ENCODE measurements at places on chromosomes 5 and 9.
A peak's percentile ranks its signal among the peaks of the same experiment; 100 is the strongest.

DNA sequence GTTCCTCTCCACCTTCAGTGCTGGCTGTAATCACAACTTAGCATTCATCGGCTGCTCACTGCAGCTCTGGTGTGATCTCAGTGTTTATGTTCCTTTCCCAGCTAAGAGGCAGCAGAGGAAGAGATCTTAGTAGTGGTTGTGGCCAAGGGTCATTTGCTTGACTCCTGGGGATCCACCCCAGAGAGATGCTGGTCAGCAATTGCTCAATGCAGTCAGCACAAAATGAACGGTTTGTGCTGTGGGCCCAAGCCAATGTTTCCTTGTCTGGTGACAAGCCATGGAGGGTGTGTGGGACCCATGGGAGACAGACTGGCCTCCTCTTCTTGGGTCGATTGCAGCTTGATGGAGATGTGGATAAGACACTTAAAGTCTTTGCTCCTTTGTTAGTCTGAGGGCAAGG is 16.1 kb upstream of the FRMD3 start:
- DNase-seq = no peak

DNA sequence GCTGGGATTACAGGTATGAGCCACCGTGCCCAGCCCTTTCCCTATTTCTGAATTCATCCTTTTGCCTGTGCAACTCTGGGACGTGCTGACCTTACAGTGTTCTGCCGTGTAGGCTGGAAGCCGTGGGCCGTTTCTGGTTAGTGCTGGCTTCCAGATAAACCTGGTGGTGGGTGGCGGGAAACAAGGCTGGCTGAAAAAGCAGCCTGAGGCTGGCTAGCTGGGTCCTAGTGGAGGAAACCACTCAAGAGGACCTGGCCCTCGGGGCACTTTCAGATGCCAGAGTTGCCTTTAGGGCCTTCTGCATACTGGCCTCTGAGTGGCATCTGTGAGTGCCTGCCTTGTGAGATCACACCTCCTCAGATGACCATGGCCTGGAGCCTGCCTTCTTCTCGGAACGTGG is 26.9 kb downstream of the GALNT12 start:
- no peak for DNase-seq

DNA sequence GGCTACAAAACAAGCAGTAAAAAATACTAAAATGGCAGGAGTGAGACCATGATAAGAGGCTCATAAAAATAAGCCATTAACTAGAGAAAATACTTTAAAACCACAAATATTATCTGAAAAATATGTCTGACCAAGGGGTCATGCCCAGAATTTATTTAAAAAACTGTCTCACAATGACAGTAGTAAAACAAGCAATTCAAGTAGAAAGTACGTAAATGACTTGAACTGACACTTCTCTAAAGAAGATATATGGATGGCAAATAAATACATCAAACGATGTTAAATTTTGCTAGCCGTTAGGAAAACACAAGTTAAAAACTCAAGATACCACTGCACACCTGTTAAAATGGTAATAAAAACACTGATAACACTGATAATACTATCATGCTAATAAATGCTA is 353.9 kb upstream of the GRAMD2B start:
- DNase-seq = no peak

GRCh38 chr5:57447658-57448057 is 35.0 kb downstream of the ACTBL2 start:
- no peak for DNase-seq

DNA sequence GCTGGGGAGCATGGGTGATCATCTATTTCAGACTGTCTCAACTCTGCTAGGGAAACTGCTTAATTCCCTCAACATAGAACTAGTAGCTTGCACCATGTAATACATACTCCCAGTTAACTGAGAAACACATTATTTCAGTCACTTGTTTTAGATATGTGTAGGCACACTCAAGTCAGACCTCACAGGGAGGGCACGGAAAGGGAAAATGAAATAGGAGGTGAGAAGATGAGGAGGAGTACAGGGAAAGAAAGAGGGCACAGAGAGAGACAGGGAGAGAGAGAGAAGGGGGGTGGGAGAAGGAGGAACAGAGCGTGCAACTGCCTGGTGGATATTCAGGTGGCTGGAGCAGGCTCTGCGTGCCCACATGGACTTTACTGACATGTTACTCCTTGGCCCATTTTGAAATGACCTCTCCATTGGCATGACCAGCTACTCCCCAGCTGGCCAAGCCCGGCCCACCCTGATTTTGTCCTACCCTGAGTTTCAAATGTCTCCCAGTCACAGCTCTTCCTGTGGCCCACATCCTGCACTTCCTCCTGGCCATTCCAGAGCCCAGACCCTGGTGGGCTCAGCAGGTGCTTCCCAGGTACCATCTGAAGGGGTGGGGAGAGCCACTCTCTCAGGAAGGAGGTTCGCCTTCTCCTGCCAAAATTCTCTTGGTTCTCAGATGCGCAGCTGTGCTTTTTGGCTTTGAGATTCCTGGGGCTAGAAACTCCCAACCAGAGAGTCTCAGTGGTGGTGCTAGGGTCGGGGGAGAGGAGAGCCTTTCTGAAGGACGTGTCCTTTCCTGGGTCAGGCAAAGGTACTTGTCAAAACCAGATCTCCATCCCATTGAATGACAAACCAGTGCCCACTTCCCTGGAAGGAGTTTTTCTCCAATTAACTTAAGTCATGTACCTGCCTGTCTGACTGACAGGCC is 229.4 kb downstream of the FSTL4 start:
- DNase-seq = no peak

DNA sequence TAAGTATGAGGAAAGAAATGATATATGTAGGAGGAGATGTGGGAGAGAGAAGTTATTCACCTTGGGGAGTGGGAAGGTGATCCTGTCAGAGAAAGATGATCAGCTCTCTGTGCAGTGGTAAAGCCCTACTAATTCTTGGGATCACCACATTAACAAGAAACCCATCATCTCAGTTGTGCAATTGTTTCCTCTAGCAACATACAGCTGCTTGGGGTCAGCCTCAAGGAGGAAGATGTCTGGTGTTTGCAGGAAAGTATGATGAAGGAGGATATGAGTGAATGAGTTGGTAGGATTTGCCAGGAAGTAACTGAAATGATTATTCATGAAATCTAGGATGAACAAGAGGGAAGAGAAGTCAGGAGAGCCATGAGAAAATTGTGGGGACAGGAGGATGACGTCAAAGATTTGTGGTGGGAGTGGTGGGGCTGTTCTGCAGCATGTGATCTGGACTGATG is 50.1 kb downstream of the TNFSF8 start:
- DNase-seq = peak; percentile 16

- no peak for DNase-seq
Measured at GRCh38 chr5:37631939-37632338, 207.9 kb downstream of the GDNF start.

DNA sequence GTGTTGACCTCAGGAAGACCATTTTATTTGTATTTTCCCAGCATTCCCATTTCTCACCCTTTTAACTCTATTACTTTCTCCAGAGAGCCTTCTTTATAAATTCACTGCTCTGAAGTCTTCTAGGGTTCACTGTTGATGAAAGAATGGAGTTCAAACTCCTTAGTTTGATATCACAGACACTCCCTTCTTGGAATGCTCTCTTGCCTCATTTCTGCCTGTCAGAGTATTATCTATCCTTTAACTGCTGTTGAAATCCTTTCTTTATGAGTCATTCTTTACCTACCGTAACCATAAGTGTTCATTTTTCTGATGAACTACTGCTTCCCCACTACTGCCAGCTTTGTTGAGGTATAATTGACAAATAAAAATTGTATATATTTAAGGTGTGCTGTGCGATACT is 4.3 kb downstream of the RIC1 start:
- DNase-seq = peak; percentile 84

GRCh38 chr5:9151684-9152427 is 394.0 kb downstream of the SEMA5A start:
- DNase-seq = no peak

DNA sequence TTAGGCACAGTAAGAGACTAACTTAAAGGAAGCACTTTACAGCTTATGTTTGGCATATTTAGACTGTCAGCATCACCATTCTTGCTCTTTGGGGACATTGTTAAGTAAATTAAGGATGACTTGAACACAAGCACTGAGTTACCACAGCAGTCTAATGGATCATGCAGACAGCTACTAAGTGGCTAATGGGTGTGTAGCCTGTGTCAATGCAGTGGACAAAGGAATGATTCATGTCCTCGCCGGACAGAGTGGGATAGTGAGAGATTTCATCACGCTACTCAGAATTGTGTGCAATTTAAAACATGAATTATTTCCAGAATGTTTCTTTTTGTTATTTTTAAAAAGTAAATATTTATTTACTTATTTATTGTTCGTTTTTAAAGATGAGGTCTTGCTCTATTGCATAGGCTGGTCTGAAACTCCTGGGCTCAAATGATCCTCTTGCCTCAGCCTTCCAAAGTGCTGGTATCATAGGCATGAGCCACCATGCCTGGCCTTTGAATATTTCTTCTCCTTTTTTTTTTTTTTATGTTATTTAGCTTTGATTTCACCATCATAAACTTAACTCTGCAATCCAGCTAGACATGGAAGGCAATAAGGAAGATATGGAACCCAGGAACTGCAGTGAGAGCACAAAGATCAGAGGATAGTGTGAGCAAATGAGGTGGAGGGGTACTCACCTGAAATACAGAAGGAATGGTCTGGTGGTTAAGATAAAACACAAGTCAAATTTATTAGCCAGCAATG is 53.0 kb upstream of the KLF4 start:
- DNase-seq = no peak

DNA sequence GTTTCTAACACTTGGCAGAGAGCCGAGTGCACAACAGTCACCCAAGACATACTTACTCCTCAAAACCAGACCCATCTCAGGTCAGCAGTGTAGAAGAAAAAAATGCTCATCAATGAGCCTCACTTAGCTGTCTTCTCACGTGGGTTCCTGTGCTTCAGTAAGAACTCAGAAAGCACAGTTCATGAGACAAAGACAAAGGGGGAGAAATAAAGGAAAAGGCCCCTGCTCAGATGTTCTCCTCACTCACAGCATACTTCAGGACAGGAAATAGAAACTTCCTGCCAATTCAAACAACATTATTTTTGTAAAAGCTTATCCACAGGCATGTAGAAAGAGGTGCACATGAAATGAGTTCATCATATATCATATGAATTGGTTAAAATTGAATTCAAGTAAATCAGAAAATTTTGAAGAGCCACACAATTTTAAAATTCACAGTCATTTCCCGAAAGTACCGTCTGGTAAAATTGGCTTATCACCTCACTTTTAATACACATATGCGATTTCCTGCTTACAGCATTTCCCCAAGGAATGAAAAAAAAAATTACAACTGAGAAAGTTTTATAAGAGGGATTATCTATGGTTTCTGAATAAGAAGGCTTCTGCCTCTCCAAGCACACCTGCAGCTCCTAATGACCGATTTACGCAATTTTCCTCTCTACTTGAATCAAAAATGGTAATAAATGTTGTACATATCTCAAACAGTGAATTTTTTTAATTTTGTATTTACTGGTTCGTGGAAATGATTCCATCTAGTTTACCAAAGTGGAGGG is 328.3 kb downstream of the TMEM167A start:
- DNase-seq = peak; percentile 5
